RKO (cell line): ENCODE measurements at places on chromosomes 12 and 14.
A peak's percentile ranks its signal among the peaks of the same experiment; 100 is the strongest.

- DNase-seq, result no peak
These were observed 572 bp downstream of the RAN start for GRCh38 chr12:130872179-130873096.

DNA sequence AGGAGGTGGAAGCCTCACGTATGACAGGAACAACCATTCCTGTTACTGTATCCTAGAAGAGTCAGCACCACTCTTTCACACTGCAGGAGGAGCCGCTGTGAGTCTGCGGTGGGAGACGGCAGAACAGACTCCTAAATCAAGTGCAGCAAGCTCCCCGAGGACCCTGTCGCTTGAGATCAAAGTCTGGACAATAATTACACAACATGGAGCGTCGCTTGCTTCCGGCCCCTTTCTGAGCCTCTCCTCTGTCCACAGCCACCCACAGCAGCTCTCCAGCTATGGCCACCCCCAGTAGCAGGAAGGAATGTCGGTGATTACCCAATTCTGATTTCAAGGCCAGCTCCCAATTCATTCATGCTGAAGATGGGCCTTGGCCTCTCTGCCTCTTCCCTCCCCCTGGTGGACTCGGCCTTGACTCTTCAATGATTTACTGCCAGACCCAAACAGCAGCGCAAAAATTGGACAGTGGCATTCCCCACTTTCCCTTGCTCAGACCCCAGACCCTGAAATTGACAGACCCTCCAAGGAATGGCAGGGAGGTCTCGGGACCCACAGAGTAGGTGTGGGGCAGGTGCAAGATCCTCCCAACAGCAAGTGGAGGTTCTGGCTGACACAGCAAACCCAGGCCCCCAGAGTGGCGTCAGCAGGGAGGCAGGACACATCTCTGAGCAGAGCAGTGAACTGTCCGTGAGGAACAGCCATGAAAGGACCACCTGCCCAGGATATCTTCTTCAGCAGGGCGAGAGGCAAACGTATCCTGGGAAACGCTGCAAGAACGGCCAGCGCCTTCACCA is 272.7 kb upstream of the DIO3 start:
- no peak for DNase-seq

- no peak for DNase-seq
These were observed 80.9 kb downstream of the WSCD2 start for GRCh38 chr12:108210001-108210400.

- DNase-seq, result no peak
These were observed 104.8 kb downstream of the UNC79 start for GRCh38 chr14:93535537-93535936.

DNA sequence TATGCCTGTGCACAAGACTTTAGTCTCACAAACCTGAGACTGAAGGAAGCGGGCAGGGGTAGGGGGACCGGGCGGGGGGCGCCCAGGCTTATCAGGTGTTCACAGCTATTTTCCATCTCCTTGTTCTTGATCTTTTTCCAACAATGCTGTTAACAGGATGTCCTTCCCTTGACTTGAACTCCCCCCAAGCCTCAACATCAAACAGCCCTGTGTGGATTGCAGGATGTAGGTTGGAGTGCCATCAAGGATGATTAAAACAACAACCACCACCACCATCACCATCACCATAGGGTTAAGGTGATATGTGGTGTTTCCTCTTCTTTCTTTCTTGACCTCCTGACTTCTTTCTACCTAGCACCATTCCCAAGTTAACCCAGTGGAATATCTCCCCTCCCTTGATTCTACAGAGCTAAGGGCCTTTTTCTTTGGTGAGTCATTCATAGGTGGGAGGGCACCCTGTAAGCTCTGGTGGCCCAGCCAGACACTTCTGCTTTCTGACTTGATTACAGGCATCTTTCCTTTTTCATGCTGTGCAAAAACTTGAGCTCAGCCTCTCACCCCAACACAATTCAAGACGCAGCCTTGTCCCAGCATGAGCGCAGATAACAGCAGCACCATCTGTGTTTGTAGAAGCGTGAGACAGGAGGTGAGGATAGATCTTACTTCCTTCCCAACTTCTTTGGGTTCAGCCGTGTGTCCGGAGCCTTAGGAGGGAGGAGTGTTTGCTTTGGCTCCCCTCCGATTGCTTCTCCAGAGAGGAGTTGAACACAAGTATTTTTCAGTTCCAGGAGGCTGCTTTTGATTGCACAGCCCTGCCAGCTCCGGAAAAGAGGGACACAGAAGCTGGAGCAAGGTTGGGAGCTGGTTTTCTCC is 26.8 kb downstream of the FLVCR2 start:
- DNase-seq, result no peak

DNA sequence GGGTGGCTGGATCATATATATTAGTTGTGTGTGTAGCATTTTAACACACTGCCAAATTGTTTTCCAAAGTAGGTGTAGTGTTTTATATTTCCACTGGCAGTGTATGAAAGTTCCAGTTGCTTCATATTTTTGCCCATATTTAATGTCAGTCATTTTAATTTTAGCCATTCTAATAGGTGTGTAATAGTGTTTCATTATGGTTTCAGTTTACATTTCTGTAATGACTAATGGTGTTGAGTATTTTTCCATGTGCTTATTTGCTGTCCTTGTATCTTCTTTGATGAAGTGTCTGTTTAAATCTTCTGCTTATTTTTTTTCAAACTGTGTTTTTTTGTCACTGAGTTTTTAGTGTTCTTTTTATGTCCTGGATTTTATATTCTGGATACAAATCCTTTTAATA is 8.7 kb downstream of the TBC1D15 start:
- DNase-seq, result peak; percentile 13

GRCh38 chr14:90534091-90534837 is 137.4 kb downstream of the CALM1 start:
- no peak for DNase-seq

- no peak for DNase-seq
These were observed 106.0 kb downstream of the RMST start for GRCh38 chr12:97568336-97569180.

DNA sequence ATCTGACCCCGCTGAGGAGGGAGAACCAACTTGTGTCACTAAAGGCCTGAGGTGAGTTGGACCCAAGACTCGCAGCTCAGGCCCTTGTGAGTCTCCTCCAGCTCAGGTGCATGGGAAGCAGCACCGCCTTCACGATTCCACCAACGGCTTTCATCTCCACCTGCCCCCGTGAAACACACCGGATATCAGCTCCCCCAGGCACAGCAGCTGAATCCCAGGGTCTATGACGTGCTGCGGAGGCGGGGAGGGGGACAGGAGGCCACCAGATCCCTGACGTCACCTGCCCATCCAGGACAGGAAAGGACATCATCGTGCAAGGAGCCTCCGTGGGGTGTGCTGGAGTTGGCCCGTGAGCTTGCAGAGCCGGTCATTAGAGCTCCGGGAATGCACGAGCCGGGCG is 18.5 kb upstream of the SFSWAP start:
- DNase-seq, result no peak
